AG09309 (cell line): ENCODE measurements at places on chromosomes 11 and 22.

DNA sequence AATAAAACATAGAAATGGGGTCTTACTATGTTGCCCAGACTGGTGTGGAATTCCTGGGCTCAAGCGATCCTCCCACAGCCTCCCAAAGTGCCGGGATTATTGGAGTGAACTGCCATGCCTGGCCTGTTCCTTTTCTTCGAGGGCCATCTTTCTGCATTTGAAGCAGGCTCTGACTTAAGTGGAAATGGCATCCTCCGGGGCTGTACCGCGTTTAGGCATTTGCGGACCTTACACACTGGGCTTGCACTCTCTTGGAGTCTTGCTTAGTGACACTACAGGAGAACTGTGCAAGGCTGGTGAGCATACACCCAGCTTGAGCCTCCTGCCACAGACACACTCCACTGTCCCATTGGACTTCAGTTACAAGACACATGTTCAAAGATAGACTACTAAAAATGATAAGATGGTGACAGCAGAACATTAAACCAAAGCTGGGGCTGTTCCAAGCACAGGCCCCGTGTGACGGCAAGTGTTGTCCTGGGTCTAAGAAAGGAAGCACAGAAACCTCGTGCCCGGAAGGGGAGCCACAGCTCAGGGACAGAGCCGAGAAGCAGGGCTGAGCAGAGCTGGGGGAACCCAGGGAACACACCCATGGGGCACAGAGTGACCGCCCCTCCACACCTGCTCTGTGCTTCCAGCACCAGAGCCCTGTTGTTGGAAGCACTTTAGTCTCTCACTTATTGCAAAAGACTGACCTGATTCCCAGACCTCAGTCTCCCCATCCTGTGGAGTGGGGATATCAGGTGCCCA lies 59.0 kb upstream of the SHANK2 start:
- no peak for DNase-seq

DNA sequence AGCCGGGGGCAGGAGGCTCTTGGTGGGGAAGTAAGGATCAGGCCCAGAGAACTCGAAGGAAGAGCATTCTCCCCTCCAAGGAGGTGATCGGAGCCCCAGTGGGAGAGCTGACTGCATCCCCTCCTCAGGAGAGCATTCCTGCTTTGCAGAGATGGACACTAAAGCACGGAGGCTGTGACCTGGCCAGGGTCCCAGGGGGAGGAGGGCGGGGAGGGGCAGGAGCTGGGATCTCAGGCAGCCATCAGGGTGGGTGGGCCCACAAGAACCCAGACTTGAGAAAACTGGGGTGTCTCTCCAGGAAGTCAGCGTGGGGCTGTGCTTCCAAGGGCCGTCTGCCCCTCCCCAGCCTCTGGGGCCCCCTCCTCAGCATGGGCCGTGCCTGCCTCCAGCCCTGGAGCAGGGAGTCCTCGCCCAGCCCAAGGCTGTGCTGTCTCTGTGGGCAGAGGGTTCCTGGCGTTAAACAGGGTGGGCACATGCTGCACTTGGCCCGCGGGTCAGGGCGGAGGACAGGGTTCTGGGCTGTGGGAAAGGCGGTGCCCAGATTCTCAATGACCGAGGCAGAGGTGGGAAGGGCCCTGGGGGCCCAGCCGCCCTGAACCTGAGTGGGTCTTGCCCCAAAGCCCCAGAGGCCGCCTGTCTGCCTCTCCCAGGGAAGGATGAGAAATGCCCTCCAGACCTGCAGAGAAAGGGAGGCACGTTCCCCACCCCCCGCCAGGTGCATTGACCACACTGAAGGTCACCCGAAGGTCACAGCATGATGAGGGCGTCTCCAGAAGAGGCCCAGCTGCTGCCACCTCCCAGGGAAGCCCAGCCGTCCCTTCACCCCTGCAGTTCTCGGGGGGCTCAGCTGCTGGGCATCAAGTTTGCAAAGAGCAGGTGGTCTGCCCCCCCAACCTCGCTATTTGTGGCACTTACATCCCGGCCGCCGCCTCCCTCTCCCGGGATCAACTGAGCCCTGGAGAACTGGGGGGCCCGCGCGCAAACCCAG lies 643 bp downstream of the CEND1 start:
- DNase-seq: no peak

DNA sequence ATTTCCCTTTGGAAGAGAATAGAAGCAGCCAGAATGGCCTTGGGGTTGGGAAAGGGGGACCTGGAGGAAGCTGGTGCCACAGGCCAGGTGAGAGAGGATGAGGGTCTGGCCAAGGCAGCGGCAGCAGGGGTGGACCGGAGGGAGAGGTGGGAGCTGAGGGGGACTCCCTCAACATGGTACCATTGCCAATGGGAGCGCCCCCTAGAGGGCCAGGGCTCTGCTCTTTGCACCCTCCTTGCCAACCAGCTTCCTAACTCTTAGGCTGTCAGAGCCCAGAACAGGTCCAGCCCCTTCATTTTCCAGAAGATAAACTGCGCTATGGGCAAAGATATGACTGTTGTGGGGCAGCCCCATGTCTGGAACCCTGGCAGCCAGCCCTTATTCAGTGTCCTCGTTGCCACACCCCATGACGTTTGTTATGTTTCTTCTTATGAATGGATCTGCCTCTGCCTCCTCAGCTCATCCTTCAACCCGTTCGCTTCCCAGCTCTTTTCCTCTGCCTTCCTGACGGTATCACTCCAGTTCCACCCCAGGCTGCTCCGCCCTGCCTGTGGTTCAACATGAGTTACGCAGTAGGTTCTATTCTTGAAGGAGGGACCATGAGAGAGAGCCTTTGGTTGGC lies 185.2 kb downstream of the GRIK4 start:
- no peak for DNase-seq

GRCh38 chr11:132114743-132115142 lies 744.3 kb downstream of the NTM start:
- no peak for DNase-seq

DNA sequence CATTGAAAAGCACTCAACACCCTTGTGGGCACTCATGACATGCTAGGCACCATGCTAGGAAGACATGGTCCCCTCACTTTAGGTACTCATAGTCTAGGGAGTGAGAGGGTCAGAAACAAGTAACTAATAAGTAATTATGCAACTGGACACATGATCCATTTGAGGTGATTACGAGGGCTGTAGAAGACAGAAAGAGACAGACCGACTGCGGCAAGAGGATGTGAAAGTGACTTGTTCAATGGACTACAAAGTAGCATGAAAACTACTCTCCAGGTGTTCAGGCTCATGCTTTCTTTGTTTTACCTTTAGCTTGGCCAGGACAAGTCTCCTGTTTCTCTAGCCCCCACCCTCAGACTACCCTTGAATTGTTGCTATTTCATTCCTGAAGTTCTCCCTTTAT lies 310.8 kb upstream of the SORL1-AS1 start:
- DNase-seq: no peak

DNA sequence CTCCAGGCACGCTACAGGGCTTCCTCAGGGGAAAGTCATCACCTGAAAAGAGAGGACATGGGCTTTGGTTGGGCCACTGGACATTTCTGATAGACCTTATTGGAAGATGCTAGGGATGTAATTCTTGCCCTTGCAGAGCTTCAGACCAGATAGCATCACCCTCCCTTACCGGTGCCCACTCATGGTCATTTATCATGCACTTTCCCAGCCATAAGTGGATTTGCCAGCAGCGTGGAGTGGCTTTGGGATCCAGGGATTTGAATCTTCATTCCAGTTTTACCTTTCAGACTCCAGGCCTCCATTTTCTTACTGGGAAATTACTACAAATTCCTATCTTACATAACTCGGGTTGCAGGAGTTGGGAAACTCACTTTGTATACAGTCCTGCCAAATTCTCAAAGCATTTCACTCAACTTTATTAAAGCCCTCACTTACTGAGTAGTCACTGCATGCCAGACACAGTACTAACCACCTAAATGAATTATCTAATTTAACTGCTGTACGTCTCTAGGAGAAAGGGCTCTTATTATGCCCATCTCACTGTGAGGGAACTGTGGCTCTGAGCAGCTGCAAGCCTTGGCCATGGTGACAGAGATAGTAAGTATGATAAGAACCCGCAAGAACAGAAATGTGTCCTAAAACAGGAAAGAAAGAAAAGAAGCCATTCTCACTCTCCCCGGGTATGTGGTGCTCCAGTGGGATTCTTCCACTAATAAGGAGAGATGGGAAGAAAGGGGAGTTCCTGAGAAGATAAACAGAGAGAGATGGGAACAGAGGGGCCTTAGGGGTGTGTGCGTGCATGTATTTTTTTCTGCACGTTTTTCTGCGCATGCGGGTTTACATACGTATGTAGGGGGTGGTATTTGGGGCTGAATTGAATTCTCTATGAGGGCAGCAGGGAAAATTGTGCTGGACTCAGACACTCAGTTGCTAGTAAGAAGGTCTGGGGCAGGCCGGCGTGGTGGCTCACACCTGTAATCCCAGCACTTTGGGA lies 9.7 kb downstream of the CHRM1 start:
- DNase-seq: peak; percentile 18

DNA sequence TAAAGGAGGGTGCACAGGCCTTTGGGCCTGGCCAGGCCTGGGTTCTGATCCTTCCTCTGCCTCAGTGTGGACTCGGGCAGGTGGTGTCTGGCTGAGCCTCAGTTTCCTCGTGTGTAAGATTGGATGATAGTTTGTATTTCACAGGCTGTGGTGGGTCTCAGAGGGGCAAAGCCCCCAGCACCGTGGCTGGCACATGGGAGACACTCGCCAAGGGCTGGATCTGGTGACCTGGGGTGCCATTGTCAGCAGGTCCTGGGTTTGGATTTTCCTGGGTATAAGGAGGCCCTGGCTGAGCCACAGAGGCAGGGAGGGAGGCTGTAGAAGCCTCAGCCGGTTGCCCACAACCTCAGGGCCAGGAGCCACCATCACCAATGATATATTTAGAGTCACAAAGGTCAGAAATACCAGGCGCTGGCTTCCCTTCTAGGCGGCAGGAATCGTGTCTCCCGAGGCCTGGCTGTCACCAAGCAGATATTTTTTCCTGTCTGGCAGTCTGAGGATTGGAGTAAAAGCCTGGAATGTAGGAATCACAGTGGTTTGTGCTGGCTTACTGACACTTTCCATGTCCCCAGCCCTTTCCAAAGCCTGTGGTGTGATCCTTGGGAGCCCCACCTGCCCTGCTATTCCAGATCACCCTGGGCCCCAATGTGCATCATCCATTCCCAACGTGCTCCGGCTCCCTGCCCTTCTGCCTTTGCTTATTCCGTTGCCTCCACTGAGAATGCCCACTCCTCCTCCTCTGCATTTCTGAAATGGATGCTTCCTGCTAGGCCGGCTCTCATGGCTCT lies 15.6 kb downstream of the KCNC1 start:
- no peak for DNase-seq

GRCh38 chr11:3859373-3859881 lies 4.0 kb downstream of the STIM1 start:
- no peak for DNase-seq

DNA sequence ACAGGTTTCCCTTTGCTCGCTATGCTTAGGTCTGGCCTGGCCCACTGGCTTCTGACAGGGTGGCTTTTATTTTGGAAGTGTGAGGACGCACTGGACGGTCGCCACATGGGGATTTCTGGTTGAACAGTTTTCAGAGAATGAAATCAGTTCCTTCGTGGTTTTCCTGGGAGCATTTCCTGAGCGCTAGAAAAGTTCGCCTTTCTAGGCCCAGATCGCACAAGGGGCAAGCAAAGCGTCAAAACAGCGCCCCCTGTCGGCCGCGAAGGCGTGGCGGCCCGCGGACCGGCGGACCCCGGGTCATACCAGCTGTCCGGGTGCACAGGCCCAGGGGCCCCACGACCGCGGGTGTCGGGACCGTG lies 12.7 kb upstream of the CYP2R1 start:
- no peak for DNase-seq

GRCh38 chr22:35183917-35184316 lies 73.4 kb upstream of the HMGXB4 start:
- DNase-seq: no peak

GRCh38 chr22:36580846-36581245 lies 51.9 kb upstream of the EIF3D start:
- no peak for DNase-seq

- DNase-seq: no peak
Observed at GRCh38 chr11:33825854-33826560, 51.7 kb upstream of the FBXO3 start.

- DNase-seq: no peak
Observed at GRCh38 chr11:124896821-124897391, 759 bp downstream of the ROBO4 start.

- no peak for DNase-seq
Observed at GRCh38 chr22:48939441-48940265, 888.0 kb downstream of the BRD1 start.

GRCh38 chr22:31474743-31475142 lies 14.9 kb downstream of the EIF4ENIF1 start:
- DNase-seq: peak; percentile 85
